Stimulated activated naive CD4-positive, alpha-beta T cell (primary cell): ENCODE measurements at places on chromosomes 3 and 15.

- DNase-seq, result no peak
Measured at GRCh38 chr3:33597257-33597689, 120.8 kb downstream of the CLASP2 start.

GRCh38 chr15:35043373-35044095, 41.6 kb downstream of the NANOGP8 start:
- no peak for DNase-seq

- DNase-seq, result no peak
Measured at GRCh38 chr15:71551566-71551965, 258.8 kb upstream of the NR2E3 start.

- DNase-seq, result no peak
Measured at GRCh38 chr3:55765906-55766701, 279.0 kb upstream of the WNT5A start.

DNA sequence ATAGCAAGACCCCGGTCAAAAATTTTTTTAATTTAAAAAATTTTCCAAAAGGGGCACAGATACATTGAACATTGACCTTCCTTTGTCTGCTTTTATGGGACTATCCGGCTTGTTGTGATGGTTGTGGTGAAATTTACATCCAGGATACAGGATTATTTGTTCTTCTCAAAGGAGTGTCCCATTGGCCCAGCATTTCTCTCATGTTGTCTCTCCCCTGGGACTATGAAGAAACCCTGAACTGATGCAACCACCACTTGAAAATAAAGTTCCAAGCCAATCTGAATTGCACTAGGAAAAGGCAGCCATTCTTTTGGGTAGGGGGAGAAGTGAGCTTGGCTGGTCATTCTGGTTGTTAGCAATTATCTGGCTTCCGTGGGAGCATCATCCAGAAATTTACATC, 58.4 kb downstream of the PPARG start:
- no peak for DNase-seq

GRCh38 chr3:179811321-179812095, 158.7 kb downstream of the USP13 start:
- no peak for DNase-seq

GRCh38 chr3:49134471-49135265, 1.8 kb upstream of the LAMB2 start:
- no peak for DNase-seq

- no peak for DNase-seq
Measured at GRCh38 chr3:184578822-184579221, 17.2 kb downstream of the EPHB3 start.

GRCh38 chr15:100022391-100022790, 289.2 kb upstream of the LYSMD4 start:
- DNase-seq, result no peak

DNA sequence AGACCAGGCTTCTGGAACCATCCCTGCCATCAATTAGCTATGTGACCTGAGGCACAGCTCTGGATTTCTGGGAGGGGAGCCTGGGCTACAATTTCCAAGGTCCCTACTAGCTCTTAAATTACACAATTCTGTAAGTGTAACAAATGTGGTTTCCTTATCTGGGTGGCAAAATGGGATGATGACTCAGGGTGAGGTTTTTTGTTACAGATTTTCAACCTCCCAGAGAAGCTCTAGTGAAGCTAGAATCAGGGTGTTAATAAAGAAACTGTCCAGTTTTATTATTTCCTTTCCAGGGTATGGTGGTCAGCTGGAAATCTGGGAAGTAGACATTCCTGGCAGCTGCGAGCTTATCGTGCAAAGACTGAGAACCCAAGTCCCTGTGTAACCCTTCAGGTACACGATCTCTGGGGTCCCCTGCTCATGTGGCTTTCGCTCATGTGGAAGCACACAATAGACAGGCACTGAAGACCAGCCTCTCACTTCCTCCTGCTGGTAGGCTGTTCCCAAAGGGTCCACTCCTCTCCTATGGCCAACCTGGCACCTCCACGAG, 7.3 kb downstream of the RAB27A start:
- DNase-seq, result no peak

DNA sequence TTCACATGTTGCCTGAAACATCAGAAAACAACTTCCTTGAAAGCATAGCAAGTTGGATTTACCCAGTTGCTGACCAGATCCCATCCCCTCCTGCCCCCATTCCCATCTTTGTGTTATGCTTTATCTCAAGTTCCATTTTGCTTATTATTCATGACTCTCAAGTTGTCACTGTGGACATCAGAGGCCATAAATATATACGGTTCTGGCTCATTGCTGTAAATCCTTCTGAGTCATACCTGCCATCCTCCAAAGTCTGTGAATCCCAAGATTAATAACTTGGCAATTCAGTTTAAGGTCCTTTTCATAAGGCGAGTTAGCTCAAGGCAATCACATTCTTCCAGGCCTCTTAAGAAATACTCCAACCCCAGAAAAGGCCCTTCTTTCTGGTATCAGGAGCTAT, 126.2 kb upstream of the C2CD4B start:
- no peak for DNase-seq

DNA sequence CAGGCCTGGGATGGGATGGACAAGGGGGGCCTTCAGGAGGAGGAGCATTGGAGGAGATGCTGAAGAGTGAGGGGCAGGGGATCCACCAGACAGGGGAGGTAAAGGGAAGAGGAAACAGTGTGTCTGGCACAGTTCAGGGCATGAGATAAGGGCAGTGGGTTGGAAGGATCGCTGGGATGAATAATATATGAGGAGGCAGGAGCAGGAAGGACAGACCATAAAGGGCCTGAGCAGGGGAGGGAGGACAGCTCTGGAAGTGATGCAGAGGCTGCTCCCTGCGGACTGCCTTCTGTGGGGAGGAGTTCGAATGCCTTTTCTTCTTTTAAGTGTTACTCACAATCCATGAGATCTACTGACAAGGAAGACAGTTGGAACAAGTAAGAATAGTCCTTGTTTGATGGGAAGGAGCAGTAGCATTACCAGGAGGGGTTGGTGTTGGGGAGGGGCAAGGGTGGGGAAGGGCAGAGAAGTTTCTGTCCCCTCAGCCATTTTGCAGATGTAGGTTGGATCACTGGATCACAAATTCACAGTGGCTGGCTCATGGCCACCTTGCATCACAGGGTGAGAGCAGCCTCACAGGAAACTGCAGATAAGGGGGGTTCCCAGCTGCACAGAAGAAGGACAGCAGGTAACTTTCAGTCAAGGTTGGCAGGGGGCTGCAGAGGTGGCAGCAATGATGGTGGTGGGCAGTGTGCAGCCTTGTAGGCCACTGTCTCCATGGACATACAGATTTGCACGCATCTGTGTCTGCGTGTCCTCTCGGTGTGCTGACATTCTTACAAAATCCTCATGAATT, 91.9 kb upstream of the SNRPN start:
- DNase-seq, result no peak

GRCh38 chr15:24919446-24919845, 35.3 kb upstream of the SNRPN start:
- DNase-seq, result no peak

GRCh38 chr15:75770131-75770530, 57.5 kb upstream of the CSPG4 start:
- DNase-seq, result no peak

DNA sequence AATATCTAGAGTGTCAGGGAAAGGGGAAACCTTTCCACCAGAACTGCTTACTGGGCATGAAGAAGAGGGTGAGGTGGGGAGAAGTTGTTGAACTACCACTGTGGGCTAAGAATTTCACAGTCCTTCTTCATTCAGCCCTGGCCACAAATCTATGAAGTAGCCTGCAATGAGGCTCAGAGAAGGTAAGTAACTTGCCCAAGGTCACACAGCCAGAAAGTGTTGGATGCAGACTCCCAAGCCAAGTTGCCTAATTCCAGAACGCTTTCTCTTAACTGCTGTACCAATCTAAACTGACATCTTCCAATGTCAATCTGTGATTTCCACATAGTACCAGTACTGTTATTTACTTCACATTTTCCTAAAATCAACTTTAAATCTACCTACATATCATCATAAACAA, 2.1 kb downstream of the CYP1A1 start:
- DNase-seq, result no peak
